Activated naive CD4-positive, alpha-beta T cell (primary cell): ENCODE measurements at places on chromosomes 11 and 22.

GRCh38 chr11:5531053-5531831 is 14.7 kb upstream of the UBQLNL start:
- no peak for DNase-seq

DNA sequence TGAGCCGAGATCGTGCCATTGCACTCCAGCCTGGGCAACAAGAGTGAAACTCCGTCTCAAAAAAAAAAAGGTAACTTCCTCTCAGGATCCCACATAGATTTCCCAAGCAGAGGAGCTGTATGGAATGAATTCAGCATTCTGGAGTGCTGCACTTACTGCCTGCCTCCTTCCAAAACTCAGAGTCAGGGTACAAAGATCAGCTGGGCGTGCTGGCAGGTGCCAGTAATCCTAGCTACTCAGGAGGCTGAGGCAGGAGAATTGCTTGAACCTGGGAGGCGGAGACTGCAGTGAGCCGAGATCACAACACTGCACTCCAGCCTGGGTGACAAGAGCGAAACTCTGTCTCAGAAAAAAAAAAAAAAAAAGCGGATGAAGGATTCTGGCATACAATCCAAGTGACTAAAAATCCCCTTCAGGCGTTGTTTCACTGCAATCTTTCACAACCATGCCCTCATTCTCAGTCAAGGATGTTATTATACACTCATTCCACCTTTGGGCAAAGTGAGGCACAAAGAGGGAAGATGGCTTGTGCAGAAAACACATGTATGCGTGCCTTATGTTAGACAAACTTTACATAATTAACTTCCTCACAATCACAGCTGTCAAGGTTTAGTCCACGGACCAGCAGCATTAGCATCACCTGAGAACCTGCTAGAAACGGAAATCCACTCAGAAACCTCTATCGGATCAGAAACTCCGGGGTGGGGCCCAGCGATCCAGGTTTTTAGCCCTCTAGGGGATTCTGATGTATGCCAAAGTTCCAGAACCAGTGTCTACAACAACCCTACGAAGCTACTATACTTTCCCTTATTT is 1.1 kb upstream of the NOL12 start:
- no peak for DNase-seq

GRCh38 chr22:41908411-41909309 is 6.2 kb downstream of the SHISA8 start:
- DNase-seq = no peak

DNA sequence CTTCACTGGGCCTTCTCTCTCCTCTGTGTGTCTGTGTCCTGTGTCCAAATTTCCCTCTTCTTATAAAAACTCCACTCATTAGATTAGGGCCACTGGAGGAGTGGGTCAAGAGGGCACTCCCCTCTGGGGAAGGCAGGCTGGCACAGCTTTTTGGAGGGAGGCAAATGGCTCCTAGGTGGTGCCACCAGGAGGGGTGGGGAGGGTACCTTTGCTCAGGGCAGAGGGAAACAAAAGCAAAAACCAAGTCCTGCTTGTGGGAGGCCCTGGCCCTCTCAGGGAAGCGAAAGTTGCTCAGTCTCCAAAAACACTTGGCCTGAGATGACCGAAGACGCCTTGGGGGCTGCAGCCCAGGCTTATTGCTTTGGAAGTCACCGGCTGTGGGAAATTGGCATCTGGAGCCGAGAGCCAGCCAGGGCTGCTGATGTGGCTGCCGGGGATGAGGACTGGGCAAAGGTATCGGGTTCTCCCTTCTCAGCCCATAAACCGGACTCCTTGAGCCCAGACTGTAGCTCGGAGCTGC is 48.2 kb upstream of the ANO1 start:
- no peak for DNase-seq

- no peak for DNase-seq
These were observed 4.9 kb downstream of the GP1BB start for GRCh38 chr22:19728271-19728670.

- DNase-seq = no peak
These were observed 24.6 kb upstream of the CCDC90B start for GRCh38 chr11:83310718-83311117.

- no peak for DNase-seq
These were observed at the start of gene BEST1 for GRCh38 chr11:61950035-61950547. BEST1 (plus strand) TSS chr11:61950351; CDS start chr11:61951807, 1,456 bp downstream.

GRCh38 chr11:19345848-19346681 is 105.3 kb upstream of the E2F8 start:
- DNase-seq = no peak

- DNase-seq = no peak
These were observed 653.5 kb downstream of the FAM181B start for GRCh38 chr11:82080160-82080559.

DNA sequence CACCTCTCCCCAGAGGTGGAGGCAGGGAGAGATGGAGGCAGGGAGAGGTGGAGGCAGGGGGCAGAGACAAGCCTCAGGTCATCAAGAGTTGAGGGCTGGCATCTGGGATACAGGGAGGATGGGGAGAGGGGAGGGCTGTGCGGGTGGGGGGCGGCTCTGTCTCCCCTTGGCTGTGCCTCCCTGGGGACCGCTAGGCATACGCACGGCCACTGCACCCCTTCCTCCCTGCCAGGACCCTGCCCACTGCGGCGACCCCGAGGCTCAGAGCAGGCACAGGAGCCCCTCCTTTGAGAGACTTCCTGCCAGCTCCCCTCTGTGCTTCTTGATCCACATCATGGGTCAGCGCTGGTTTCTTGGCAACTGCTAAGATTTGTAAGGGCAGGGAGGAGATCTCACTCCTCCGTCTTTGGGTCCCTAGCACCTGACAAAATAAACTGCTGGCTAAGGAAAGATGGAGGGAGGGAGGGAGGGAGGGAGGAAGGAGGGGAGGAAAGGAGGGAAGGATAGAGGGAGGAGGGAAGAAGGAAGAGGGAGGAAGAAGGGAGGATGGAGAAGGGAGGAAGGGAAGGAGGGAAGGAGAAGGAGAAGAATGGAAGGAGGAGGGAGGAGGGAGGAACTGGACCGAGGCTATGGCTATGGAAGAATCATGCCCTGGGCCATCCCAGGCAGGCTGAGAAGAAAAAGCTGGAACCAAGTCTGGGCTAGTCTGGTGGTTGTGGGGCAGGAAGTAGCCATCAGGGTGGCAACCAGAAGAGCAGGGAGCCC is 18.5 kb downstream of the PRR33 start:
- no peak for DNase-seq

DNA sequence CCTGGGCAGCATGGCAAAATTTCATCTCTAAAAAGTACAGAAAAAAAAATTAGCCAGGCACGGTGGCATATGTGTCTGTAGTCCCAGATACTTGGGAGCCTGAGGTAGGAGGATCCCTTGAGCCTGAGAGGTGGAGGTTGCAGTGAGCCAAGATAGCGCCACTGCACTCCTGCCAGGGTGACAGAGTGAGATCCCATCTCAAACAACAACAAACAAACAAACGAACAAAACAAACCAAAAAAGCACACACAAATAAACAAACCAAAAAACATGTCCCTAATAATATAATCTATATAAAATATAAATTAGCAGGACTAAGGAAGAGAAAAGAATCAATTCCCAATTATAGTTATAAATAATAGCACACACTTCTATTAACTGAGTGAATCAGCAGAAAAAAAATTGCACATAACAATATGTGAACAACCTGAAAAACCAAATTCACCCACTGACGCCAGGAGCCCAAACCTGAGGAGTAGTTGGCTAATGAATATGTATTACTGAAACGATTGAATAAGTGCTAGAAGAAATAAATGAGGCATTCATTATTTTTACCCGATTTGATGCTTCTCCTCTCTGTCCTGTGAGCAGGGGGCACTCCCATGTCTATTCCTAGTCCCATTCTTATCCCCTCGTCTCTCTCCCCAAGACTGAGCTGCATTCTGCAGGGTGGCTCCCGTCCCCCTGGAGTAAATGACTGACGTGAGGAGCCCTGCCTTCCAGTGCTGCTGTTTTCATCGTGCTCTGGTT is 108.2 kb upstream of the TOP3B start:
- DNase-seq = no peak
